Posterior vena cava (tissue), 2 donors: ENCODE measurements at places on chromosomes 1 and 21.

DNA sequence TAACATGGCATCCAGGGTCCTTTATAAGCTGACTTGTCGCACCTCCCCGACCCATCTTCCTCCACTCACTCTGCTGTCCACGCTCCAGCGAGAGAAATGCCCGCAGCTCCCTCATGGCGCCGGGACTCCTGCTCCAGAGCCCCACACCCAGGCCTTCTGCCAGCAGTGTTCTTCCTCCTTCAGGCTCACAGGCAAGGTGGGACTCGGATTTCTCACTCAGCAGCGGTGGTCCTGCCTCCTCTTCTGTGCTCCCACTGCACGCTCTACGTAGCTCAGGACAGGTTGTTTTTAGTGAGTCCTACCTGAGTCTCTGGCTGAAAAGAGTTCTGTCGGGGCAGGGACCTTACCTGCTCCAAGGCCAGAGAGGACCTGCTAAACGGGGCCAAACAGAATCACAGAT lies 11.2 kb downstream of the THEMIS2 start:
- DNase-seq: no peak

GRCh38 chr1:76238094-76238628 lies 163.6 kb downstream of the ST6GALNAC3 start:
- no peak for DNase-seq

DNA sequence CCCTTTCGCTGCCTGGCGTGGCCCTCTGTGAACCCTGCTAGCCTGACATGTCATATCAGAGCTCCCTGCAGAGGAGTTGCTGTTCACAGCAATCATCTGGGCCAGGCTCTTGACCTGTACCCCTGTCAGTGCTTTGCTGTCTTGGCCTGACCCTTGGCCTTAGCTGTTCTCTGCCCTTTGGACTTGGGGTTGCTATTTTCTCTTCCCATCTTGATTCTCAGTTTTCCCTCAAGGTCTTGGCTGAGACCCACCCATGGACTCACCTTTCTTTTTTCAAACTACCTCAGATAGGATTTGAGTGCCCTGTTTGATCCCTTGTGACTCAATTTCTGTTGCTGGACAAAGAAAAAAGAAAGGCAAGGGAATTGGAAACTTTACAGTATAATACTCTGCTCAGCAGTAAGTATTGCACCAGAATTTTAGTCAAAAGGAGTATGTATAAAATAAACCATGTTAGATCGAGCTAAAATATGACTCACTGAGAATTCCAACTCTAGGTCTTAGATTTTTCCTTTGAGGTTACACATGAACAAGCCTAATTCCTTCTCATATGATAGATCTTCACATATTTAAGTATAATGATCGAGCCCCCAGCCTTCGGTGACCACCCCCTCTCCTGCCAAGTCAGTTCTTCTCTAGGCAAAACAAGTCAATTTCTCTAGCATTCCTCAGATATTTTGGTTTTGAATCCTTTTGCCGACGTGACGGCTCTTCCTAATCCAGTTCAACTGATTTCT lies 110.5 kb downstream of the NGF start:
- DNase-seq: no peak

DNA sequence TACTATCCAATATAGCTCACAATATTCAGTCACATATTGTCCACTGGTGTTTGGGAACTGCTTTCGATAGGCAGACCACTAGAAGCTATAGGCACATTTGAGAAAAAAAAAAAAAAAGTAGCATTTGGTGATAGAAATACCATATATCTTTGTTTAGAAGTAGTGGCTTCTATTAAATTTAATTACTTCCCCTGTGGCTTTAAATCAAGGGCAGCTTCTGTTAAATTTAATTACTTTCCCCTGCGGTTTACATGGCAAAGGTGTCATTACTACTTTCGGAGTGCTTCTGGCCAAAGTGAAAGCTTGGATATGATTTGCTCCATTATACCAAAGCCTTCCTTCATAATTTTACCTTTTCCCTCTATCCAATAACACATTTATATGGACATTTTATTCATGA lies 229.9 kb downstream of the TTLL7 start:
- DNase-seq: no peak

- DNase-seq: no peak
Measured at GRCh38 chr1:43359696-43360095, 915 bp downstream of the CDC20 start.

DNA sequence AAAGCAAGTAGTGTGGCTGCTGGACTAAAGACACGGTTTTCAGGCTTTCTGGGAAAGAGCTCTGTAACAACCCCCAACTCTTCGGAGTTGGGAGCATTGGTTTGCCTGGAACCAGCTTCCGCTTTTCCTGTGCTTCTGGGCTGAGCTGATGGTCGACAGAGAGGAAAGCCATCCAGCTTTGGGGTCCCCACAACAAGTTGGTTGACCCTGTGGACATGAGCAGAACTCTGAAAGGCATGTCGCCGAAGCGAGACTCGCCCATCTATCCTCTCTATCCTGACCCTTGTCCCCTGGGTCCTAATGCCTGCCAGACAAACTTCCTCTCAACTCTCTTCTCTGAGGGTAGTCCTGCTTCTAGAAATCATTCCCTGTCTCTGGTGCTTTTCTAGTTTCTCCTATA lies 31.9 kb upstream of the FCGR2A start:
- DNase-seq: no peak

- DNase-seq: no peak
Measured at GRCh38 chr1:156862584-156862983, 1.9 kb downstream of the NTRK1 start.

- no peak for DNase-seq
Measured at GRCh38 chr1:116228511-116228910, 117.3 kb downstream of the MAB21L3 start.

DNA sequence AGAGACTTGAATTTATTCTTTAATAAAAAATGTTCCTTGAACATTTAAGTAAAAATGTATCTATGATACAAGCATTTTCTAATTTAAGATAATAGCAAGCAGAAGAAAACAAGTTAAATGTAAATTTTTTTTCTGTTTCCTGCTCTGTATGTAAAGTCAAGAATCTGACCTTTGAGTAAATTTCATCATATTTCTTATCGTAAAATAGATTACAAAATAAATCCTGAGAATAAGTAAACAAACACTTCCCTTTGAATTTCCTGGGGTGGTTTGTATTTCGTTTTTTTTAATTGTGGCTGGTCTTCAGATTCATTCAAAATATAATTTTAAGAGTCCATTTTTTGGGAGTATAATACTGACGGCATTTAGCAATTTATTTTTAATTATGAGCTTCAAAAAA lies 77.6 kb downstream of the POU2F1 start:
- DNase-seq: no peak

- DNase-seq: no peak
Measured at GRCh38 chr1:12615865-12616708, 1.9 kb downstream of the DHRS3 start.

GRCh38 chr1:169143346-169143745 lies 36.9 kb downstream of the ATP1B1 start:
- DNase-seq: no peak

DNA sequence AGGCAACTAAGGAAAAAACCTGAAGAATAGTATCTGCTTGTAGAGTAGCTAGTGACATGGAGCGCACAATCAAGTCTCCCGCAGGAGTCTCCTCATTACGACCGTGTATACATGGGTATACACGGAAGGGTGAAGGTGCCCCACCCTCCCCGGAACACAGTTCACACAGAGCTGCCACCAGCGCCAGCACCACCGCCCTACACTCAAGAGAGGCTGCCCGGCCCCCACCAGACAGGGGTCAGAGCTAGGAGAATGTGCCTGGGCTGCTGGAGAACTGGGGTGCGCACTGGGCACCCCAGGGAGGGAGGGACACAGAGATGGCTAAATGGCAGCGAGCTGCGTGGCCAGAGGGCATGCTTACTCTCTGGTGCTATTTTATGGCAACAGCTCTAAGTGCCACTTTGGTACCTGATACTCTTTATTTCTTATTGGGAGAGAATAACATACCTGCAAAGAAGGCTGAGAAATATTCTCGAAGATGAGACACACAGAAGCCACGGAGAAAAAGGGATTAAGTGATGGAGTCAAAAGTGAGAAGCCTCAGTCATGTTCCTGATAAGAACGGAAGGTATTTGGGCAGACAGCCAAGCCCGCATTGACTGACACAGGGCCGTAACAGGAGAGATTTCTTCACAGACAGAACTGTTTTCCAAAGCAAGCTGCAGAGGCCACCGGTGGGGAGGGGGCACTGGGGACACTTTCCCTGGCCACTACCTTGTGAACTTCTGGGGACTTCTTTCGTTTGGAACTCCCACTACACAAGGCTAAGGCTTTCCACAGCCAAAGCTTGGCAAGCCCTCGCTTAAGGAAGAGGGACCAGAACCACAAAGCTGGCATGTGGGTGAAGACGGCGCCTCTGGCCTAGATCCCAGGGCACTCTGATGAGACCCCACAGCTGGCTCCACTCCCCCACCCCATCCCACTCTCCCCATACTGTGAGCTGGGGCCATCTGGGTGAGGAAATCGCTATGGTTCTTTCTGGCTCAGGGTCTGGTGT lies 108.0 kb downstream of the PGBD5 start:
- peak; percentile 64 for DNase-seq

DNA sequence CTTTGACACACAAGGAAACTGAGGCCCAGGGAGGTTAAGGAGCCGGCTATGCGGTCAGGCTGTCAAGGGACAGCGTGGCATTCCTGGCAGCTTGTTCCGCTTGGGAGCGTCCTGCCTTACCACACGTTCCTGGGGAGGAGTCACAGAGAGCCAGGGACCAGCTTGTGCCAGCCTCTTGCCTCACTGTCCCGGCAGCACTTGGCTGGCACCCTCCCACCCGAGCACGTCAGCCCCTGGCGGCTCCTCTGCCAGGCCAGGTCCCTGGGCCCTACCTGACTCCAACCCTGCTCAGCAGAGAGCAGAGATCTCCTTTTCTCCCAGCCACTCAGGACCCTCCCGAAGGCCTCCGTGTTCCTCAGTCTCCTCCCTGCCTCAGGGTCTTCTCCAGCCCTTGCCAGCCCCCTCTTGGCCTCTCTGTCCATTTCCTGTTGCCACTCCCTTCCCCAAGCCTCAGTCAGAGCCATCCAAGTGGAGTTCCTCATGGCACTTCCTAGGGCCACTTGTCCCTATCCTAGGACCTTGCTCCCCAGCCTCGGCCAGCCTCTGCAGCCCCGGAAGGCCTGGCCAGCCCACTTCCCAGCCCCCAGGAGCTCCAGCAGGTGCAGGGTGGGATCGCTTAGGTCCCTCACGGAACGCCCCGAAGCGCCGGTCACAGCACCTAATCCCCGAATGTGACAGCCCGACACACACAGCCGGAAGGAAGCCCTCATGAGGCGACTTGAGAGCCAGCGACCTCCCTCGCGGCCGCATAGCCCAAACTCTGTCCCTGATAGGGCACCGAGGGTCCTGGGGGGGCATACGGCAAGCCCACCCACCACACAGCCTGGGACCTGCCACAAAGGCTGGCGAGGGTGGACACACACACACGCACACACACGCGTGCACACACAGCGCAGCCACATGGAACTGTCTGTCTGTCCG lies 130.3 kb downstream of the CASZ1 start:
- no peak for DNase-seq

- DNase-seq: no peak
Measured at GRCh38 chr1:116947092-116947860, 37.6 kb downstream of the PTGFRN start.

GRCh38 chr1:41809692-41810091 lies 109.0 kb downstream of the HIVEP3 start:
- no peak for DNase-seq

GRCh38 chr1:78096976-78097375 lies 51.2 kb downstream of the GIPC2 start:
- no peak for DNase-seq

DNA sequence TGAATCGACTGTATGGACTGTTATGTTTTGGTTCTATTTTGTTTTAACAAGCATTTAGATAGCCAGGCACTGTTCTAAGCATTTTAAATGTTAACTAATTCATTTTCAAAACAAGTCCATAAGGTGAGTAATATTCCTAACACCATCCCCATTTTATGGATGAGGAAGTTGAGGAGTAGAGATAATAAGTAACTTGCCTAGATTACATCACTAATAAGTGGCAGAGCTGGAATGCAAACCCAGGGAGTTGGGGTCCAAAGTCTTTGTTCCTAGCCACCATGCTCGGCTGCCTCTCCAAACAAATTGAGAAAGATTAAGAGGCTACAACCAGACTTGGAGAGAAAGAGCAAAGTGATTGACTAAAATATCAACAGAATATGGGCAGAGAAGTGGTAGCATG lies 12.6 kb upstream of the LEPR start:
- no peak for DNase-seq

DNA sequence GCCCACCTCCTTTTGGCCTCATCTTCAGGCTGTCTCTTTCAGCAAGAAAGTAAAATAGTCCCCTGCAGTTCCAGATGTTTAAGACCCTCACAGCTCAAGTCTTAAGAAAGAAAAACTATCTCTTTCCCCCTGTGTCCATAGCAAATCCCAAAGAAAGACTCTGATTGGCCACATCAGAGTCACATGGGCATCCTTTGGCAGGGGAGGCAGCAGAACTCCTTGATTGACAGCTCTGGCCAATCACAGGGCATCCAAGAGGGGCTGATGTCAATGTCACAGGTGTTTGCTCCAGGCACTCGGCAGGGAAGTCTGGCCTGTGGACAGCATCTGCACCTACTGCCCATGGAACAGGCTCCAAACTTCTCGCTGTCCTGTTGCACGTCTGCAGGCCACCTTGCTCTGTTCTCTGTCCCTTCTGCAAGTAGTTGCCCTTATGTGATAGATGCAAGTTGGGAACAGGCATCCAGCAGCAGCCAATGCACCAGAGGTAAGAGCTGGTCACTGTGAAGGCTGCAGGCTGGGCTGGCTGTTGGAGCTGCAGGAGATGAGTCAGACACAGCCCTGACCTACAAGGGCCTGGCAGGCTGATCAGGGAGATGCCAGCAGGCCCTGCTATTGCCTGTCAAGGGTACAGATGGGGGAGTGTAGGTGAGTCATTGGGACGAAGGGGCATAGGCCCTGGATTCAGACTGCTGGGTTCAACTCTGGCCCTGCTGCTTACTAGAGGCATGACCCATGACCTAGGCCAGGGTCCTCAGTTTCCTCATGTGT lies 96.8 kb upstream of the TMEM51 start:
- DNase-seq: no peak

GRCh38 chr1:92544756-92545165 lies 58.0 kb upstream of the GFI1 start:
- no peak for DNase-seq

- no peak for DNase-seq
Measured at GRCh38 chr1:12409681-12410080, 179.9 kb downstream of the VPS13D start.

DNA sequence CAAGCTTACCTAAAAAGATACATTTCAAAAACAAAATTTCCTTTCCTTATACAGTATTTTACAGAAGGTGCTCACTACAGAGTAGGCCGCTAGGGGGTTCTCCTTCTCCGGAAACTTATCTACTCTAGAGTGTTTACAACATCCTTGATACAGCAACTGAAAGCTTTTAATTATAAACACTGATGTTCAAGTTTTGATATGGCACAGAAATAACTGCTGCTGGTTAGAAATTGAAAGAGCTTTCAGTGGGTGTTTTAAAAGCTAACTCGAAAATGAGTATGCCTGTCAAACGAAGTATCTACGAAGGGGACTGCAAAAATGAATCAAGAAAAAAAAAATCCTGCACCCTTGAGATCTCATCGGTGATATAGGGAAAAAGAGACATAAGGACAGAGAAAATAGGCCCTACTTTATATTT lies 1.0 kb downstream of the YOD1 start:
- DNase-seq: no peak

- no peak for DNase-seq
Measured at GRCh38 chr1:26490155-26490554, 17.9 kb downstream of the HMGN2 start.

GRCh38 chr1:211908453-211908852 lies 77.9 kb upstream of the LPGAT1 start:
- DNase-seq: no peak

- DNase-seq: no peak
Measured at GRCh38 chr1:211612786-211613107, 33.8 kb upstream of the SLC30A1 start.
